ENCODE measurements at places on chromosomes 12 and 14.

- no peak for DNase-seq
Measured at GRCh38 chr14:89231426-89232113, 185.5 kb downstream of the FOXN3 start.

DNA sequence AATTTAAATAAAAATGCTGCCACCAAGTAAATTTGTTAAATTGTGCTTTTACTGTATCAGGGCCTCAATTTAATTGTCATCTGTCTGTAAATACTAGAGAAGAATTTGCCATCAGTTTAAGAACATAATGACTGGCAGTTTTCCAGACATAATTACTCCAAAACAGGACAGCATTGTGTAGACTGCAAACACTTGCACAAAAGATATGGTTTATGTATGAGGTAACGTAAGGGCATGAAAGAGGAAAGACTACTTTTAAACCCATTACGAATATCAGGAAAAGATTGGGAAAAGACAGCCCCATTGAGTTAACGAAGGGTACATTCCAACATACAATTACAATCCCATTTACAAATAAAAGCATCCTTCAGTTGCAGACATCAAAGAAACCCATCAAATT lies 59.8 kb upstream of the KRR1 start:
- no peak for DNase-seq

GRCh38 chr12:1912580-1913376 lies 5.7 kb downstream of the CACNA2D4 start:
- DNase-seq: no peak

DNA sequence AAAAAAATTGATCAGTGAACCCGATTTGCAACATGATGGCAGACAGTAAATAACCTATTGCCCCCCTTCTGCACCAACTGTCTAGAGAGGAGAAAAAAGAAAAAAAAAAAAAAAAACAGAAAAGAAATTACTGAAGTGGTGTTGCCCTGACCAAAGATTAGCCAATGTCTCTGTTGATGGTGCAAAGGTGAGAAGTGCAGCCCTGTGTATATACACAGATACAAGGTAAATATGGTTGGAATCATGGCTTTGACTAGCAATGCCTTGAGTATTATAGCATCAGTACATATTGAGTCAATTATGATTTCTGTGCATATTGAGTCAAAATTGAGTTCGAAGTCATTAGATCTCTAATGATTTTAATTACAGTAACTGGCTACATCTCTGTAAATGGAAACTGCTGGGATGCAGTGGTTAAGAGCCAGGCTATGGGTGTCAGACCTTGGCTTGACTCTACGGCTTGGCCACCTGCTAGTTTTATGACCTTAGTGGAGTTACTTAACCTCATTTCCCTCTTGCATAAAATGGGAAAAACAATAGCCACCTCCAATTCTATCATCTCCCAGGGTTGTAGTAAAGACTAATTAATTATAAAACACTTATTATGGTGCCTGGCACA lies 51.0 kb downstream of the EGLN3 start:
- no peak for DNase-seq

All from nucleus accumbens (tissue), 56 donors.